Activated naive CD4-positive, alpha-beta T cell treated with anti-CD3 and anti-CD28 coated beads, Interleukin-2, amount 50 U/mL, for 72 hours (primary cell): ENCODE measurements at places on chromosomes 2 and 18. TPM values are rescaled to one million over a fixed set of nuclear protein-coding genes. Genes with fewer than 3 reads are reported as not detected.

The DSC3 gene
- total RNA-seq, result not detected

The ICA1L gene
- total RNA-seq, result 6.2 TPM

The ARHGAP28 gene
- not detected for total RNA-seq

The VRK2 gene
- total RNA-seq, result 20.9 TPM

The UGT1A4 gene
- not detected for total RNA-seq

The HOXD12 gene
- not detected for total RNA-seq

The DSC1 gene
- total RNA-seq, result 0.09 TPM

The ZNF521 gene
- not detected for total RNA-seq

The ZSWIM2 gene
- total RNA-seq, result not detected
